ENCODE measurements at places on chromosomes 1 and 21.

DNA sequence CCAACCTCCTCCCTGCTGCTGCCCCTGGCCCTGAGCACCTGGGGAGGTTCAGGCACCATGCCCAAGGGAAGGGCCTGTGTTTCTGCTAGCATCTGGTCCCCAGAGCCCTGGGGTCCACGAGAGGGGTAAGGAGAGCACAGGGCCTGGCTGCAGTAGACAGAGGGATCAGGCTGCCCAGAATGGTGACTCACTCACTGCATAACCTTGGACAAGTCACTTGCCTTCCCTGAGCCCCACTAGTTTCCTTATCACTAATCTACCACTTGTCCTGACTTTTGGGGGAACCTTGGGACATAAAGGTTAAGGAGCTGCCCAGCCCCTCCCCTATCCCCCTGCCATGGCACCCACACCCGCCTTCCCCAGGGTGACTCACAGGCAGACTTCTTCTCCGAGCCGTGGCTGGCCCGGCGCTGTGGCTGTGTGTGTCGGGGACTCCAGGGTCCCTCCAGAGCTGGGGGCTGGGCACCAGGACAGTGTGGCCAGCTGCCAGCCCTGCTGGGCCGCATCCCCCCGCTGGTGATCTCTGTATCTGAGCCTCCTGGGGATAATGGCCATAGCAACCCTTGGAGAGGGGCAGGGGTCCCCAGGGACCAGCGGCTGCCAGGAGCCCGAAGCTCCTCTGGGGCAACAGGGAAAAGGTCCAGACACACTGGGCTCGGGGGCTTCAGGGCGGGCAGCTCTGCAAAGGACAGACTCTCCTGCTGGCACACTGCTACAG is 4.0 kb downstream of the ARHGEF19 start:
- no peak for DNase-seq

- no peak for DNase-seq
These were observed 12.7 kb downstream of the UBE2J2 start for GRCh38 chr1:1260843-1261560.

DNA sequence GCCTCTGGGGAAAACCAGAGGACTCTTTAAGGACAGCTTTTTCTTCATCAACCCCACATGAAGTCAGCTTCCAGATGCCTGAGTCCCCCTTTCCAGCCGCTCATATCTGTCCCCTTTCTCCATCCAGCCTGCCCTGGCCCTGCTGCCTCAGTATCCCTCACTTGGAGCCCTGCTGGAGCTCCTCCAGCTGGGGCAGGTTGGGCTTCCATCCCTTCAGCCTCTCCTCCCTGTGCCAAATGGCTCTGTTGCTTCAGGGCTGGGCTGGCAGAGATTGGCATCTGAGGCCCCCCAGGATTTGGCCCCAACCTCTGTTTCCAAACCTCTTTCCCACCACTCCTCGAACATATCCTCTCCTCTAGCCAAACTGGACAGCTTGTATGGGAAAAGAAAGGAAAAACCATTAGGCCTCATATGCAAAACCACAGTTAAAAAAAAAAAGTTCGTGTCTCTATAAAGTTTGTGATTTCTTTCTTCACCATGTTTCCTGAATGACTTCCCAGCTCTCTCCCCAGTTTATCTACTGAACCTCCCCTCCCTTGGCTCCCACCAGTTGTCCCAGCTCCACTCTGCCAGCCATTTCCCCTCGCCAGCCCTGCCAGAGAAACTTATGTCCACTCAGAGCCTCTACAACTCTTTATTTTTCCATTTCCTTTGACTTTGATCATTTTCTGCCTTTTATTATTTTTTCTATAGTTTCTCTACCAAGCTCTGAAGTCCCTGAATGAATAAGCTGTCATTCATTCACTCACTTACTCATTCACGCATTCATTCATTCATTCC is 217.9 kb downstream of the FOXD2 start:
- peak; percentile 29 for DNase-seq

DNA sequence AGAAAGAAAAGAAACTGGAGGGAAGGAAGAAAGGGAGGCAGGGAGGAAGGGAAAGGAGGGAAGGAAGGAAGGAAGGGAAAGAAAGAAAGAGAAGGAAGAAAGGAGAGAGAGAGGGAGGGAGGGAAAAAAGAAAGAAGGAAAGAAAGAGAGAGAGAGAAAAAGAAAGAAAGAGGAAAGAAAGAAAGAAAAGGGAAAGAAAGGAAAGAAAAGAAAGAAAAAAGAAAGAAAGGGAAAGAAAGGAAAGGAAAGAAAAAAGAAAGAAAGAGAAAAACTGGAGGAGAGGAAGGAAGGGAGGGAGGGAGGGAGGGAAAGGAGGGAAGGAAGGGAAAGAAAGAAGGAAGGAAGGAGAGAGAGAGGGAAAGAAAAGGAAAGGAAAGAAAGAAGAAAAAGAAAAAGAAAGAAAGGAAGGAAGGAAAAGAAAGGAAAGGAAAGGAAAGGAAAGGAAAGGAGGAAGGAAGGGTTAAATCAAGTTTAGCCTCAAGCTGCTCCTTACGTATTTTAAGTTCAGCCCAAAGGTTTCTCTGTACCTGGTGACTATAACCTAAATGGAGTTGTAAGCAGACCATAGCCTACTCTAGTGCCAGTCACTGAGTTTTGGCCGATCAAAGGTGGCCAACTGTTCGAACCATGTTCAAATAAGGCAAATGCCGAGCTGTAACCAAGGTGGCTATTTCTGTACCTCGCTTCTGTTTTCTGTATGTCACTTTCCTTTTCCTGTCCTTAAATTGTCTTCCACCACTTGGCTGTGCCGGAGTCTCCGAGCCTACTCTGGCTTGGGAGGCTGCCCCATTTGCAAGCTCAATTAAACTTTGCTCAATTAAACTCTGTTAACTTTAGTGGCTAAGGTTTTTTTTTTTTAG is 37.8 kb upstream of the TMPRSS2 start:
- DNase-seq = no peak

- no peak for DNase-seq
These were observed 302.7 kb downstream of the DISC1 start for GRCh38 chr1:231929311-231929710.
